ENCODE measurements at places on chromosomes 3 and 15. TPM values are rescaled to one million over a fixed set of nuclear protein-coding genes. Genes with fewer than 3 reads are reported as not detected.

Gene SKOR1
- total RNA-seq, result 0.15 TPM

DNA sequence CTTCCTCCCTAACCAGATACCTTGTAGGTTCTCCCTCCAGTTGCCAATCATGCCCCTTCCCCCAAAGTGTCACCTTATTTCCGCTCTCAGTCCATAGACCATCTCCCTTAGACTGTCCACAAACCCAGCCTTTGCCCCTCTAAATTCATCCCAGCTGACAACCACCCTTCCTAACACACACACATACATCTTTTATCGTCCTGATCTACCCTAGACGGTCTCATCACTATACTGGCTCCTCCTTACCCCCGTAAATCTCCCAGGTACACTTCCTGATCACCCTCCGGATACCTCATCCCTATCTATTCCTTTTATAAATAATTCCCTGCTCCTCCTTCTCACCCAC lies 828 bp downstream of the THOC7 start:
- H3K4me1 ChIP-seq, result peaks cover 15% of the 10 kb centered on the region
- H3K27me3 ChIP-seq, result no peaks in the 10 kb centered on the region
- H3K36me3 ChIP-seq, result no peaks in the 10 kb centered on the region
- DNase-seq, result no peak
- H3K27ac ChIP-seq, result peak overlapping the region; percentile 75

Gene EXD1
- not detected for total RNA-seq

Gene MAP4
- 277 TPM for total RNA-seq

DNA sequence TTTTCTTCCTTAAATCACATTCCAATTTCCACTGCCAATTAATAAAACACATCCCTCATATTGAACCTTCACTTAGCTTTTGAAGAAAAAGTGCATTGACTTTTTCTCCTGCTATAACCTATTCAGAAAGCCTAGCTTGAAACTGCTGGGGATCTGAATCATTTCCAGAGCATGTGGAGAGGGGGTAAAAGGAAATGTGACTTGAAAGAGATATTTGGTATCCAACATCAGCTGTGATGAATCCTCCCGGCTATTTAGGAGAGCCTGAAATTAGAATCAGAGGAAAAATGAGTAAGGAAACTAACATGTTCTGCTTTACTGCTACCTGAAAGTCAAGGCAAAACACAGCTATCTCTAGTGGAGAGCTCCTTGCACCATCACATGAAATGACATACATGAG lies 2.6 kb upstream of the GNB5 start:
- no peaks in the 10 kb centered on the region for H3K4me1 ChIP-seq
- H3K27ac ChIP-seq, result no peak overlapping the region
- DNase-seq, result no peak
- no peaks in the 10 kb centered on the region for H3K36me3 ChIP-seq

DNA sequence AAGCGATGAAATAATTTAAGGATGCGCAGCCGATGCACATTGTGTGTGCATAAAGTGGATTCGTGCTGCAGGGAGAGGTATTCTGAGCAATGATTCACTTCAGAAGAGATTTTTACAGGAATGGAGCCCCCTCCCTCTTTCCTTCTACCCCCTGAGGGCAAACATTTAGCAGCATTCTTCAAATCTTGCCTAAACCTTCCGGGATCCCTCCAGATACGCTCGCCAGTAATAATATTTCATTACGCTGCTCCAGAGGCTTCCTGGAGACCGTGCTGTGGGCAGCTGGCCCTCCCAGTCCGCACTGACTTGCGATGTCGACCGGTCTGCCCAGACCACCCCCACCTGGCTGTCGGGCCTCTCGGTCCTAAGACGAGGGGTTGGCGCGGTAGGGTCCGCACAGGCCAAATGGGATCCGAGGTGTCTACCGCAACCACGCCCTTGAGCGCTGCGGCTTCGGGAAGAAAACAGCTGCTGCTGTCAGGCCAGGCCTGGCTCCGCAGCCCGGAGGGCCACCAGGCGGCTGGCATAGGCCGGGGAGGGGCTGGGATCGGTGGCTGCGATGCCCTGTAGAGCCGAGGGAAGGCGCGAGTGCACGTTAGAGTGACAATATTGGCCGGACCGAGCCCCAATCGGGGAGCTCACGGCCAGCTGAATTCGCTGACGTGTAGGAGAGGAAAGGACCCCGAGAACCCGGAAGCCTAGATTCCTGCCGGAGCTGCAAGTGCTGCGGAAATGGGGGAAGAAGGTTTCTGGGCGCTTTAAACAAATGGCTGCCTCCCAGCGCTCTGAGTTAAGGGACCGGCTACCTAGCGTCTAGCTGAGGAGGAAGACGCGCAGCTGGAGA lies 14.3 kb downstream of the ZIC4 start:
- no peak overlapping the region for H3K27ac ChIP-seq
- no peak overlapping the region for H3K4me3 ChIP-seq
- peaks cover 6% of the 10 kb centered on the region for H3K4me1 ChIP-seq
- DNase-seq, result peak; percentile 22
- no peaks in the 10 kb centered on the region for H3K36me3 ChIP-seq
- peaks cover 97% of the 10 kb centered on the region for H3K27me3 ChIP-seq

Gene CCR3
- total RNA-seq, result not detected

Gene KBTBD13
- total RNA-seq, result not detected

Gene CCDC80
- 59.3 TPM for total RNA-seq

DNA sequence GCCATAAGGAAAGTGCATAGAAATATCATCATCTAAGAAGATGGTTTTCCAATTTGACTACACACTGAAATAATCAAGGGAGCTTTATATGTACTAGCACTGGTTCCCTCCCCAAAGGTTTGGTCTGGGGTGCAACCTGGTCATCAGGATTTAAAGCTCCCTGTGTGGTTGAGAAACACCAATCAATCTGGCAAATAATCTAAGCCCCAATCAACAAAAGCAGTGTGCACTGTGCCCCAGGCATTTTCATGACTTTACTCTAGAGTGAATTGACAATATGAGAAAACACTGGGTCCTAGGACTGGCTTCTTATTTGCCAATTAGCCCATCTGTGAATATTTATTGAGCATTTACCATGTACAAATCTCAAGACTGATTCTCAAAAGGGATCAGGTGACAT lies 255.1 kb downstream of the MEIS2 start:
- peaks cover 36% of the 10 kb centered on the region for H3K27me3 ChIP-seq
- H3K27ac ChIP-seq, result no peak overlapping the region
- no peaks in the 10 kb centered on the region for H3K4me1 ChIP-seq

Gene MESP1
- 1.7 TPM for total RNA-seq

DNA sequence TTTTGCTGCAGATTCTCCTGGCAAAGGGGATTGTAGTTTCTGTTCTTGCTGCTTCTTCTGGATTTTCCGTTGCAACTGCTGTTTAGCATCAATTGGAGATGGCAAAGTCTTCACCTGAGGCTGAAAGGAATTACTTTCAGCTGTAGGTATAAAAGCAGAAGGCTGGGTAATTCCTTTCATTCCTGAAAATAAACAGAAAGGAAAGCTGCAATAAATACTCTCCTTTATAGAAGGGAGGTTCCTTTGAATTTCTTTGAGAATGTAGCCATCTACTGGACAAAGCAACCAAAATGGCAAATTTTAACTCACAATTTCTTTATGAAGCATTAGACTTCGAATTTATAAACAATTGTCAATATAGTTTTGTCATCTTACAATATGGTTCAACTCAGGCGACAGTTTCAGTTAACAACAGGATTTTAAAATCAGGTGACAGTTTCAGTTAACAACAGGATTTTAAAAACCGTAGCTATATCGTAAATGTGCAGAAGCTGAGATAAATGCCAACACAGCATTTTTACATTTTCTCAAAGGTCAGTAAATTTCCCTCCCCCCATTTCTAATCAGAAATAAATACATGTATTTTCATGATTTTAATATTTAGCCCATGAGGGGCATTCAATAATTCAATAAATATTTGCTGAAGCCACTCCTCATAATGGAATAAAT lies 104.9 kb upstream of the NEDD4 start:
- H3K27me3 ChIP-seq, result no peaks in the 10 kb centered on the region
- H3K4me1 ChIP-seq, result no peaks in the 10 kb centered on the region
- H3K4me3 ChIP-seq, result no peak overlapping the region
- H3K27ac ChIP-seq, result no peak overlapping the region
- peaks cover 19% of the 10 kb centered on the region for H3K36me3 ChIP-seq

DNA sequence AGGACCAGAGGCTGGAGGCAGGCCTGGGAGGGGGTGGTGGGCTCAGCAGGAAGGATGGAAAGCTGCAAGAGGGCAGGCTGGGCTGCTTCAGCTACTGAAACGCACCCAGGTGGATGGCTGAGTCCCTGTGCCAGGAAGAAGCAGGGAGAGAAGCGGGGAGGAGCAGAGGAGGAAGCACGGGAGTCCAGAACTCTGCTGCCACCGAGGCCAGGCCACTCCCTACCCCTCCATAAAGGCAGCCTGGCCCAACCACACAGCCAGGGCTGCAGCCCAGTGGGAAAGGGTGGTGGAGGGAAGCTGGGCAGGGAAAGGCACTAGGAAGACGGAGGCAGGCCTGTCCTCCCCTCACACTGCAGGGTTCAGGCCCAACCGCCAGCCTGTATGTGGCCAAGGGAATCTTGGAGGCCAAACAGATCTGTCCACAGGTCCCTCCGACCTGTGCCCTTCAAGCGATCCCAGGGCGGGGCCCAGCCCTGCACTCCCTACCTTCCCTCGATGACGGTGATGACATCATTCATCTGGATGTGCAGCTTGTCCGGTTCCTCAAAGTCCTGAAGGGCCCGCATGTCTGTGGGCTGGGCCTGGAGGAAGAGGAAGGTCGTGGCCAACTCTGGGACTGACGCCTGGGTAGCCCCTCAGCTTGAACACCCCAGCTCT lies 30.5 kb downstream of the TNK2 start:
- no peaks in the 10 kb centered on the region for H3K4me1 ChIP-seq
- no peaks in the 10 kb centered on the region for H3K27me3 ChIP-seq
- H3K36me3 ChIP-seq, result peaks cover 2% of the 10 kb centered on the region
- no peak overlapping the region for H3K4me3 ChIP-seq
- no peak overlapping the region for H3K27ac ChIP-seq

GRCh38 chr3:106425026-106425425 lies 556.2 kb upstream of the CBLB start:
- H3K27ac ChIP-seq, result no peak overlapping the region
- no peaks in the 10 kb centered on the region for H3K4me1 ChIP-seq
- no peak overlapping the region for H3K4me3 ChIP-seq
- no peaks in the 10 kb centered on the region for H3K36me3 ChIP-seq
- no peaks in the 10 kb centered on the region for H3K27me3 ChIP-seq
- no peak for DNase-seq

Gene UQCRC1
- total RNA-seq, result 186 TPM

GRCh38 chr3:140128217-140128616 lies 193.2 kb downstream of the CLSTN2 start:
- no peak overlapping the region for H3K4me3 ChIP-seq
- no peaks in the 10 kb centered on the region for H3K36me3 ChIP-seq
- no peaks in the 10 kb centered on the region for H3K4me1 ChIP-seq
- peak; percentile 47 for DNase-seq

Gene CCRL2
- 3.9 TPM for total RNA-seq

DNA sequence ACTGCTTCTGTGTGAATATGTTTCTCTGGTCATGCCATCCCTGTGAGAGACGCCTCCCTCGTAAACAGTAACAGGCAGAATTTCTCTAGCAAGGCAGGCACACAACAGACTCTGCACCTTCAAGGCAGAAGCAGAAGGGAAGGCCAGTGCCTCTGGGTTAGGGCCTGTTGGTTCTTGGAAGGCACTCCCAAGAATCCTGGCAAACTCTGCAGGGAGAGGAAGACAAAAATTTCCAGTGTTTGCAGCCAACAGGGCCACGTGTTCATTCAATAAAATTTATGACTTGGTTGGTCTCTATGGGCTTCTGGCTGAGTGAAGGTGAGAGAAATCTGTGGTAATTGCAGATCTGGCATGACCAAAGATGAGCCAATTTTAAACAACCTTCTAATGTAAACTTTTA lies 39.3 kb downstream of the NFKBIZ start:
- H3K4me1 ChIP-seq, result peaks cover 8% of the 10 kb centered on the region
- no peak overlapping the region for H3K27ac ChIP-seq
- H3K27me3 ChIP-seq, result no peaks in the 10 kb centered on the region

DNA sequence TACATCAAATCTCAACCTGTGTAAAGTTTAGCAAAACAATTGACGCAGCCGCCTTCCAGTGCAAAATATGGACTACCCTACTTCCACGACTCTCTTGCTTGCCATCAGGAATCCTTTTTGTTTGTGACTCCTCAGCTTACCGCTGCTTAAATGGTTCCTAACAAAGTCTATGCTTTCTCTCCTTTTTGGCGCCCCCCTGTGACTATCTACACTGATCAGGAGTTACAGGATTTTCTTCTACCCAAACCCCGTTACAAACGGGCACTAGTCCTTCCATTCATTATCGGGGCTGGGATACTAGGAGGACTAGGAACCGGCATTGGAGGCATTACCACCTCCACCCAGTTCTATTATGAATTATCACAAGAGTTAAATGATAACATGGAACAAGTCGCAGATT lies 184.0 kb downstream of the IGSF11 start:
- no peaks in the 10 kb centered on the region for H3K36me3 ChIP-seq
- H3K27ac ChIP-seq, result no peak overlapping the region
- no peak for DNase-seq
- no peaks in the 10 kb centered on the region for H3K4me1 ChIP-seq
- H3K27me3 ChIP-seq, result no peaks in the 10 kb centered on the region

GRCh38 chr3:101204246-101204645 lies 116.1 kb downstream of the IMPG2 start:
- no peak overlapping the region for H3K4me3 ChIP-seq
- no peak overlapping the region for H3K27ac ChIP-seq
- H3K27me3 ChIP-seq, result no peaks in the 10 kb centered on the region
- H3K4me1 ChIP-seq, result no peaks in the 10 kb centered on the region
- DNase-seq, result no peak

DNA sequence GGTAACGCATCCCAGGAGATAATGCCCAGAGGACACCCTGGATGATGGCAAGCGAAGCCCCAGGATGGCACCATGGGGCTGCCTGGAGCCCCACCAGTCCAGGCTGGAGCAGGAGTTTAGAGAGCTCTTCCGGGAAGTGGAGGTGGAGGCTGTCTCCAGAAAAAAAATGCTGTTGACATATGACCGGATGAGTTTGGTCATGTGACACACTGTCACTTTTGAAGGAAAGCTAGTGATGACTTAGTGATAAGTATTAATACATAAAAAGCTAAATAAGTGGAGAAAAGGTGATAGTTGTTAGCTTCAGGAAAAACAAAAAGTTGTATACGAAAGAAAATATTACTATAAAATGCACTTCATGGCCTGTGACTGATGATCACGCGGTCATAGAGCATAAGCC lies 20.0 kb upstream of the MYZAP start:
- no peak overlapping the region for H3K4me3 ChIP-seq
- no peak for DNase-seq
- H3K27ac ChIP-seq, result no peak overlapping the region
- H3K27me3 ChIP-seq, result no peaks in the 10 kb centered on the region
- H3K4me1 ChIP-seq, result peaks cover 14% of the 10 kb centered on the region
- H3K36me3 ChIP-seq, result no peaks in the 10 kb centered on the region
